ELF-1 (cell line): ENCODE measurements at places on chromosomes 2 and 18.

GRCh38 chr2:241762321-241762932 lies 14.2 kb upstream of the GAL3ST2 start:
- no peak for DNase-seq

- DNase-seq, result no peak
These were observed 16.3 kb downstream of the FOSL2 start for GRCh38 chr2:28408764-28409599.

GRCh38 chr18:63376538-63376937 lies 9.5 kb upstream of the KDSR start:
- DNase-seq, result no peak

- no peak for DNase-seq
These were observed 426.3 kb upstream of the ZEB2 start for GRCh38 chr2:144946263-144946662.

- DNase-seq, result peak; percentile 40
These were observed 2.1 kb upstream of the TWIST2 start for GRCh38 chr2:238845583-238846377.

- no peak for DNase-seq
These were observed 82.7 kb upstream of the SLC39A10 start for GRCh38 chr2:195574312-195574711.

DNA sequence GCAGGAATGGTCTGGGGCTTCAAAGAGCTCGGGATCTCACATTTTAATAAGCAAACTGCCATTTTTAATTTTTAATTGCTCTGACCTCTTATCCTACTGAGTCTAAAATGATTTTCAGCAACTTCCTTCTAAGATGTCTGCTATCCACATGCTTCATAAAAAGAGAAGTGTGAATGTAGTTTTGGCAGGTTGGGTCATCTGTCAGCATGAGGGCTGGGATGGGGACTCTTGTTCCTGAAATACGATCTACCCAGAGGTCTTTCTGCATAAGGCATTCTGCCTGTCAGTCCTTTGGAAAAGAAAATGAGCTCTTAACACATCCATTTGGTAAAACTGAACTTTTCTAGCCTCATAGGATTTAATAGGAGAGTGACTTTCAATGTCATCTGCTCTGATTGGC lies 252.8 kb upstream of the APCDD1 start:
- no peak for DNase-seq

- DNase-seq, result no peak
These were observed 31.4 kb downstream of the HEATR5B start for GRCh38 chr2:37052600-37053332.

DNA sequence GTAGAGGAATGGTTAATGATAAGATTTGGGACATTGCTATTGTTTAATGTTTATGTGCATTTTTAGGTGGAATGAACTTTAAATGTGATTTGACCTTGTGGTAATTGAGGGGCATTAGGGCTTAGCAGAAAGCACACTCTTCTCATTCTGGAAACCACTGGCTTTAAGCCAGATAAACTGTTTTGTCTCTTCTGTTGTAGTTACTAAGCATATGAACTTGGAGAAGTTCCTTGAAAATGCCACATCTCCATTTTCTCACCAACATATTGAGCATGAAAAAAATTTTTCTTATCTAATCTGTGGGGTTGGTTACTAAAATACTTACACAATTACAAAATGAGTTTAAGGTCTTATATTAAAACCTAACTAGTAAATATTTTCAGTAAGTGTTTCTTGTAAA lies 70.8 kb upstream of the FSHR start:
- DNase-seq, result no peak

GRCh38 chr2:42464631-42465030 lies 29.2 kb downstream of the KCNG3 start:
- peak; percentile 32 for DNase-seq

DNA sequence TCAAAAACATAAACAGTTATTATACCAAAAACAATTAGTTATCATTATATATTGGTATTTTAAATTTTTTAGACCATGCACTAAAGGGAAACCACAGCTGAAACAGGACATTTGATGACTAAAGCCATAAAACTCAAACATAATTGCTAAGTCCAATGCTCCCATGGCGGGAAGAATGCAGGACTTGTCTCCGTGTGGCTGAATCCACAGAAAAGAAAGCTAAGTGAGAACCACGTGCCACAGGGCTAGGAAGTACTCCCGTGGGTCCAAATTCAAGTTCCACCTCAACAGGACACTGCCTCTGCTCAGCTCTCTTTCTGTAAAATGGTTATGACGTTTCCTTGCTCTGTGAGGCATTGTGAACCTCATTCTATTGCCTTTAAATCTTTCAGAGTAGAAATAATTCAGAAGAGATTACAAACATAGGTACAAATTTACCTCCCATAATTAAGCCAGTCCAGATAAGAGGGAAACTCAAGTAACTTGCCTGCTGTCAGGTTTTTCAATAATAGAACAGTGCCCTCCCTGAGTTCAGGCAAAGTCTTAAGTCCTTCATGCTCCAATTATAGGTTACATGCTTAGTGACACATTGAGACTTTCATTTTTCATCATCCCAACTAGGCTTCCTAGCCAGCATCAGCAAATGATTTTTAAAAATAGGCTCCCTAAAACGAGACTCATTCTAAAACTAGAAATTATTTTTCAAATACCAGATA lies 36.7 kb downstream of the FTCDNL1 start:
- DNase-seq, result no peak

DNA sequence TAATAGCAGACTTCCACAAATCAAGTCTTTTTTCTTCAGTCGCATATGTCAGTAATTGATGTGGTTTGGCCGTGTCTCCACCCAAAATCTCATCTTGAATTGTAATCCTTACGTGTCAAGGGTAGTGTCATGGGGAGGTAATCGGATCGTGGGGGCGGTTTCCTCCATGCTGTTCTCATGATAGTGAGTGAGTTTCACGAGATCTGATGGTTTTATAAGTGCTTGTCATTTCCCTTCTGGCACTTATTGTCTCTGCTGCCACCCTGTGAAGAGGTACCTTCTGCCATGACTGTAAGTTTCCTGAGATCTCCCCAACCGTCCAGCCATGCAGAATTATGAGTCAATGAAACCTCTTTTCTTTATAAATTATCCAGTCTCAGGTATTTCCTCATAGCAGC lies 478.8 kb downstream of the PTPRM start:
- no peak for DNase-seq

GRCh38 chr18:72376256-72376655 lies 167.9 kb downstream of the CBLN2 start:
- DNase-seq, result no peak

GRCh38 chr18:53253789-53254188 lies 913.8 kb downstream of the DCC start:
- DNase-seq, result no peak

DNA sequence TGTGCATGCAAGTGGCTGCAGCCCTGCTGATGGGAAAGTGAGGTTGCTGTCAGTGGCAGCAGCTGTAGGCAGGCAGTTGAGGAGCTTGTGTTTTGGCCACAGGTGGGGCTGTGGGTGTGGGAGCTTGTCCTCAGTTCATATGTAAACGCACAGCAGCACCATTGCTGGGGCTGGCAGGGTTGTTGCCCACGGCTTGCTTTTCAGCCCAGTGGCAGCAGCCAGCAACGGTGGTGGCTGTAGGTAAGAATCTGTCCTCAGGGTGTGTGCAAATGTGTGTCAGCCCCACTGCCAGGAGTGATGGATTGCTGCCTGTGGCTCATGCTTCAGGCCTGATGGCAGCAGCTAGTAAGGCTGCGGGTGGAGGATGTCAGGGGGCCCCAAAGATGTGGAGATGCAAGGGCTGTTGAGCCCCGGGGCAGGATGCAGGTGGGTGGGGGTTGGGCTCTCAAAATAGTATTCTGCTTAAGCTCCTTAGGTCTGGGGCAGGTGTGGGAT lies 141.3 kb upstream of the THUMPD2 start:
- DNase-seq, result peak; percentile 84

- DNase-seq, result peak; percentile 93
These were observed 50.4 kb downstream of the UXS1 start for GRCh38 chr2:106143495-106144215.

DNA sequence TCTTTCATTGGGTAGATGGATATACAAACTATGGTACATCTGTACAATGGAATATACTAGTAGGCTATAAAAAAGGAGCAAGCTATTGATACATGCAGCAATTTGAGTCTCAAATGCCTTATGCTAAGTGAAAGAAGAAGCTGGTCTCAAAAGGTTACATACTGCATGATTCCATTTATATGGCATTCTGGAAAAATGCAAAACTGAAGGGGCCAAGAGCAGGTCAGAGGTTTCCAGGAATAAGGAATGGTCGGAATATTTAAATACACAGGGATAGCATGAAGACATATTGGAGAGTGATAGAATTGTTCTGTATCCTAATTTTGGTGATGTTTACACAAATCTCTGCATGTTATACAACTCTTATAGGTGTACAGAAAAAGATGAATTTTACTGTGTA lies 85.8 kb downstream of the BABAM2 start:
- DNase-seq, result no peak

GRCh38 chr2:70123051-70123828 lies 36.0 kb downstream of the PCBP1 start:
- peak; percentile 95 for DNase-seq

DNA sequence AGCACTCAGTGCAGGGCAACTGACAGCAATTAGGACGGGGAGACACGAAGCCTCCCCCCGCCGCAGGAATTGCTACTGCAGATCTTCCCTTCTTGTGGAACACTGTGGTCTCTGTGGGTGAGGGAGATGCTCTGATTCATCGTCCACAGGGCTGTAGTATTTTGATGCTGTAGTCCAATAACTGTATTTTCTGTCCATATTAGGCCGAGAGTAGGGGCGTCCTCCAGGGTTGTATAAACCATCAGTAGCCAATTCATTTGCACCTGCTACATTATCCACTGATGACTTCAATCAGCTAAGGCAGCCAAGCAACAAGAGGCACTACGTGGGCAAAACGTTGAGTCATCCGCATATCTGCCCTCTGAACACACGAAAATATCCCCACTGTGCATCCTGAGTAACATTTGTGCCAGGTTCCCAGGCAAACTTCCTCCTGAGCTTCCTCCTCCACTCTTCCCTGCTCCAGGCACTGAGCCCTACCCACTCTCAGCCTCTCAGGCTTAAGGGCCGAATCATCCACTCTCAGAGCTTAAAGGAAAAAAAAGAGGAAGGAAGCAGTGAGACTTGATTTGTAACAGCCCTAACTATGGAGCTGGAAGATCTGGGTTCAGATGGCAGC lies 62.1 kb downstream of the LBH start:
- no peak for DNase-seq

DNA sequence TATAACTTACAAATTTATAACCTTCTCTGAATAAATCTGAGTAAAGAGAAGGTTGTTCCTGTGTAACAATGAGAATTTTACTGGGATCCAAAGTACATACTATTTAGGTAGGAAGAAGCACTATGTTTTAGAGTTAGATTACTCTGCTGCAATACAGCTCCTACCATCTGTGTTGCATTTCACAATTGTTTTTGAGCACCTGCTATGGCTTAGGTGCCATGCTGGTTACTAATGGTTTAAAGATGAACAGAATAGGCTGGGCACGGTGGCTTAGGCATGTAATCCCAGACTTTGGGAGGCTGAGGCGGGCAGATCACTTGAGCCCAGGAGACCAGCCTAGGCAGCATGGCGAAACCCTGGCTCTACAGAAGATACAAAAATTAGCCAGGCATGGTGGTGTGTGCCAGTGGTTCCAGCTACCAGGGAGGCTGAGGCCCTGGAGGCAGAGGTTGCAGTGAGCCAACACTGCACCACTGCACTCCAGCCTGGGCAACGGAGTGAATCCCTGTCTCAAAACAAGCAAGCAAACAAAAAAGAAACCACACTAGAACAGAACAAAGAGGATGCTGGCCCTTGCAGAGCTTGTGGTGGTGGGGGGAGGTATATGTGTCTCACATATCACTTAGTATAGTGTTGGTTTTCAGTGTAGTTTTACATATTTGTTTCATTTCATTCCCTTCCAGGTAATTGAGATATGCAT lies 56.7 kb downstream of the SPTBN1 start:
- DNase-seq, result no peak

- no peak for DNase-seq
These were observed 233.7 kb downstream of the METTL4 start for GRCh38 chr18:2337552-2338141.

GRCh38 chr2:195318440-195319111 lies 338.4 kb upstream of the SLC39A10 start:
- no peak for DNase-seq

GRCh38 chr2:42813763-42814162 lies 21.4 kb upstream of the HAAO start:
- DNase-seq, result no peak

- peak; percentile 19 for DNase-seq
These were observed 185.7 kb upstream of the KLHL29 start for GRCh38 chr2:23199115-23199918.
